ENCODE measurements at places on chromosomes 5 and 9.

DNA sequence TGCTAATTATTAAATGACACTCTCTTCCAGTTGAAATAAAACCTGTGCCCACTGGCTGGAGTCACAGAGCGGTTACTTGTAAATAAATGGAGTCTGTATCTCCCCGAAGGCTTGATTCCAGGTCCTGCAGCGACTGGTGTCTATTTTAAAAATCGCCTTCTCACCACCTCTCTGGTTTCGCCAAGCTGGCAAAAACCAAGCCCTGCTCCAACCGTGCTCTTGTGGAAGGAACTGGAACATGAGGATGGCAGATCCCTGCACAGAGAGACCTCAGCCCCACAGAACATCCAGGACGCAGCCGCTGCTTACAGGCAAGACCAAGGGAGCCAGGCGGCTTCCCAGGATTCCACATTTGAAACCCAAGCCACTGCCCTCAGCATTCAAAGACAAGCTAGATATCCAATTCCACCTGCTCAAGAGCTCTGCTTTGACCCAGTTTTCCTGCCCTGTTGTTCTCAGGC, 15.0 kb downstream of the SEMA4D start:
- DNase-seq, result no peak

- no peak for DNase-seq
These were observed 6.7 kb upstream of the TMEM141 start for GRCh38 chr9:136784249-136784996.

DNA sequence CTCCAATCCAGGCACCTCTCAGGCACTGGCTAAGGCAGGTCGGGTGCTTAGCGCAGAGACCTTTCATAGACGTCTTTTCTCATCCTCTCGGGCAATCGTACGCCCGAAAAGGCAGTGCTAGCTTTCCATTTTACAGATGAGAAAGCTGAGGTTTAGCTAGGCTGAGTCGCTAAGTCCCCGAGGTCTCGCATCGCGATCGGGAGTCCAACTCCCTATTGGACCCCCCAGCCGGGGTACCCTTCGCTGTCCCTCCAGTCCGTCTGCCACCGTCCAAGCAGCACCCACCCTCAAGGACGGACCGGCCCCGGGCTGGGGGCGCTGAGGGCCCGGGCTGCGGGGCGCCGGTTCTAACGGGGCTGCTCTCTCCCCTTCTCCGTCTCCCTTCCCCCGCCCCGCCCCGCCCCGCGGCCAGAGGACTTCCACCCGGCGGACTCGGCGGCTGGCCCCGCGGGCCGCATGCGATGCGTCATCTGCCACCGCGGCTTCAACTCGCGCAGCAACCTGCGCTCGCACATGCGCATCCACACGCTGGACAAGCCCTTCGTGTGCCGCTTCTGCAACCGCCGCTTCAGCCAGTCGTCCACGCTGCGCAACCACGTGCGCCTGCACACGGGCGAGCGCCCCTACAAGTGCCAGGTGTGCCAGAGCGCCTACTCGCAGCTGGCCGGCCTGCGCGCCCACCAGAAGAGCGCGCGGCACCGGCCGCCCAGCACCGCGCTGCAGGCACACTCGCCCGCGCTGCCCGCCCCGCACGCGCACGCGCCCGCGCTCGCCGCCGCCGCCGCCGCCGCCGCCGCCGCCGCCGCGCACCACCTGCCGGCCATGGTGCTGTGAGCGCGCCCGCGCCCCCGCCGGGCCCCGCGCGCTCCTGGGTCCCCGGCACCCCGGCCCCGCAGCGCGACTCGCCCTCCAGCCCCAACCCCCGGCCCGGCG, 12.5 kb upstream of the EXOSC2 start:
- DNase-seq, result peak; percentile 83

DNA sequence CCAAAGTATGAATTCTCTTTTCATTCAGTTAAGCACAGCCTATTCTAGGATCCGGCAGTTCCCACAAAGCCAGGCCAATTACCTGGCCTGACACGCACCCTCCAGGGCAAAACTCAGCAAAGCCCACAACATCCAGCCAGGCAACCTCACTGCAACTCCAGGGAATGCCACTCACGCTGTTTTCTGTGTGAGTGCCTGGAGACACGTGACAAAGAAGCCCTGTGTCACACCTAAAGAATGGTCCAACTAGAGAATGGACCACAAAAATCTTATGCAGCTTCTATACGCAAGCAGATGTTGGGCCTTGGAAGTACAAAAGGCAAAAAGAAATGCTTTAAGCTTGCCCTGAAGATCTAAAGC, 20.2 kb downstream of the RETREG1 start:
- no peak for DNase-seq

GRCh38 chr9:15220658-15221318, 86.2 kb downstream of the TTC39B start:
- no peak for DNase-seq

DNA sequence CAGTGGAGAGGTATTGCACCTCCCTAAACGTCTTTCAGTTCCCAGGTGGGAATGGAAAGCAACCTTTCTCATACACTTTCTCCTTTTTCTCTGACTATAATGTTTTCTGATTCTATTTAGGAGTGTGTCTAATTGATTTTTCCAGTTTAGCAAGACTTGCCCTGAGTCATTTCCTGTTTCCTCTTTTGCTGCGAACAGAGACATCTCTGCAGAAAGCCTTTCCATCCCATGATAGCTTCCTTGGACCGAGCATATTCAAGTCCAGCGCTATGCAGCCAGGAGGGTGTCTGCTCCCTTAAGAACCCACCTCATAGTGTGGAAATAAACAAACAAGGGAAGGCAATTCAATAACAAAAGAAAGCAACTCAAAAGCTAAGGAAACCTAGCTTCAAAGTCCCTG, 60.0 kb upstream of the CDH6 start:
- no peak for DNase-seq

DNA sequence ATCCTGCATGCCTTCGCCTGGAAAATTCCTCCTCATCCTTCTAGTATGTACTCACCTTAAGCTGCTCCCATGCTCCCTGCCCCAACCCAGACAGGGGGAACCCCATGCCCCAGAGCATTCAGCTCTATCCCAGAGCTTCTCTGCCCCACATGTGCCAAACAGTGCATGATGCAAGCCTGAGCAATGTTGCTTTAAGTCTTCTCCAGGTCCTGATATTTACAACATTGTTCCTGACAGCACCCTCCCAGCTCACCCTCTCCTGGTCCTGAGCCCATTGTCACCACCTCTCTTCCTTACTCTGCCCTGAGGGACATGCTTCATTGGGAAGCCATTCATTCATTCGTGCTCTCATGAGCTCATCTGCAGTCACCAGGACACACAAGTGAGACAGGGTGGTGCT, 23.4 kb upstream of the BARX1 start:
- DNase-seq, result no peak

DNA sequence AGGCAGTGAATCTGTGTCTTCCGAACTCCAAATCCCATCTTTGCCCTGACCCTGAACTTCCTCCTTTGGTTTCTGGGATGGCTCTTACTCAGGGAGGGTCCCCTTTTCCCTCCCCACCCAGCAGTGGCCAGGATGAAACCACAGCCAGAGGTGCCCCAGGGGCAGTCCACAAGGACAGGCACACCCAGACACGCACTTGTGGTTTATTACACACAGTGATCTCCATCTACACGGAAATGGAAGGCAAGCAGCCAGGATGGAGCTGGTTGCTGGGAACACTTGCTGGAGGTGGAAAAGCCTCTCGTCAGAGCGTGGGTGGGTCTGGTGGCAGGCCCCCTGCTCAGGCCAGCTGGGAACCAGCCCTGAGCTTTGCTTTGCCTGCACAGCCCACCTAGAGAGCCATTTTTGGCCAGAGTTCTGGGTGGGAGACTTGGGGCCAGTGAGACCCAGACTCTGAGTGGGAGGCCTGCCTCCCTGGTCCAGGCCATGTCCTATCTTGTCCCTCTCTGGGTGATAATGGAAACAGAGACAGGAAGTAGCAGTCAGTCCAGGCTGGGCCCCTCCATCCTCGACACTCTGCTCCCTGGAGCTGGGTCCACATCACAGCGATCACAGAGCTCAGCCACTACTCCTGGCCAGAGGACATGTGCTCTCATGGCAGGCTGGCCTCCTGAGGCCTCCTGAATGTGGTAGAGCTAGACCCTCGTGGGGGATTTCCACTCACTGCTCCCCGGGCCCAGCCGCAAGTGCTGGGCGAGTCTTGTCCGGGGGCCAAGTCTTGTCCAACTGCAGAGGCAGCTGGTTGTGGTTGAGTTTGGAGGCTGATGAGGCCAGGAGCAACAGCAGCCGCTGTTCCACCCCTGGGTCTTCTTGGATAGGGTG, 5.1 kb upstream of the PHYKPL start:
- no peak for DNase-seq

DNA sequence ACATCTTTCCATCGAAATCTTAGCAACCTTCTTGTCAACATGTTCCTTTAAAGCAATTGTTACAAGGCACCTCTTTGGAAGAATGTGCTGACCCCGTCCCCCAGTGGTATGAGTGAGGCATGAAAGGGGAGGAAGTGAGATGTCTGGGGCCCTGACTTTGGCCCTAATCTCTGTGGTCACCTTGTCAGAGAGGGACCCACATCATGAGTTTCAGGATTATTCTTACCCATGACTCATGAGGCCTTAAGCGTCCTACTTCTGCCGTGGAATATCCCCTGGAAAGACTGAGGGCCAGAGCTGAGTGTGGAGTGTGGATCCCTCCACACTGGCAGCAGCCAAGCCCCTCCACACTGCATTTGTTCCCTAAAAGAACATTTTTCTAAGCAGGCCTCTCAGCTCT, 81.2 kb downstream of the FSTL4 start:
- no peak for DNase-seq

GRCh38 chr5:43874772-43875171, 271.8 kb downstream of the NNT start:
- DNase-seq, result peak; percentile 95

DNA sequence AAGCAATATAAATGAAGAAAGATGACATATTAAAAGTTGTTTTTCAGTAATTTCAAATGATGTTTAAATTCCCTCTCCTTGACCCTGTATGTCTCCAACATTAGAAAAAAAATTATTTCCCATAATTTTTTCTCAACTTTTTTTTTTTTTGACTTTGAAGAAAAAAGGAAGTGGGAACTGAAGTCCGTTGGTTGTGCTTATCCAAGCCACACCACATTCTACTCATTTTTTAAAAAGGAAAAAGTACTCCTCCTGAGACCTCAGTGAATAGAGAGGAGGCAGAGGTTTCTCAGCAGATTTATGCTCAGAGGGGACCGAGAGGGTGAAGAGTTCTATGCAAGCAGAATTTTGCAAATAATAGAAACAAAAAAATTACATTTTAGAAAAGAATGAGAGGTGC, 123.3 kb downstream of the PCSK5 start:
- DNase-seq, result no peak

DNA sequence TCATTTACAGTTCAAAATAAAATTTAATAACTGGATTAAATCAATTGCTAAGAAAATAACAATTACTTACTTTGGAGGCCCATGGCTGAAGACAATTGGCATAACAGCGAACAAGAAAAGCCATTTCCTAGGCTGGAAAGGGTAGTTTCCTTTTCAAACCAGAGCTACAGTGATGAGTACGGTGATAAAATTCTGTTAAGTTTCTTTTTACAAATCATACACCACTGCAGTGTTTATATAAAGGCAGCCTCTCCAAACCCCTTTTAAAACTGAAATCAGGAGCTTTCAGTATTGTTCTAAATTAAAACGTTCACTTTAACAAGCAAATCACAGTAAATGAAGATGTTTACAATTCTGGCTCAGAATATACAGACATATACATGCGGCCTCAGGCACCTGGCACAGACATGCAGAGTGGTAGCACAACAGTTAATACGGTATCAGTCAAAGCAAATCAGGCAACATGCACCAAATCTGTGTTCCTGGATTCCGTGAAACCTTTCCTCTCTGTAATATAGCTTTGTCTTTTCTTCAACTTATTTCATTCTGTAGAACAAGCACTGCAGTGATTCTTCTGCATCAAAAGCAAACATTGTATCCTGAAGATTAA, 102.9 kb downstream of the RAPGEF6 start:
- DNase-seq, result no peak

DNA sequence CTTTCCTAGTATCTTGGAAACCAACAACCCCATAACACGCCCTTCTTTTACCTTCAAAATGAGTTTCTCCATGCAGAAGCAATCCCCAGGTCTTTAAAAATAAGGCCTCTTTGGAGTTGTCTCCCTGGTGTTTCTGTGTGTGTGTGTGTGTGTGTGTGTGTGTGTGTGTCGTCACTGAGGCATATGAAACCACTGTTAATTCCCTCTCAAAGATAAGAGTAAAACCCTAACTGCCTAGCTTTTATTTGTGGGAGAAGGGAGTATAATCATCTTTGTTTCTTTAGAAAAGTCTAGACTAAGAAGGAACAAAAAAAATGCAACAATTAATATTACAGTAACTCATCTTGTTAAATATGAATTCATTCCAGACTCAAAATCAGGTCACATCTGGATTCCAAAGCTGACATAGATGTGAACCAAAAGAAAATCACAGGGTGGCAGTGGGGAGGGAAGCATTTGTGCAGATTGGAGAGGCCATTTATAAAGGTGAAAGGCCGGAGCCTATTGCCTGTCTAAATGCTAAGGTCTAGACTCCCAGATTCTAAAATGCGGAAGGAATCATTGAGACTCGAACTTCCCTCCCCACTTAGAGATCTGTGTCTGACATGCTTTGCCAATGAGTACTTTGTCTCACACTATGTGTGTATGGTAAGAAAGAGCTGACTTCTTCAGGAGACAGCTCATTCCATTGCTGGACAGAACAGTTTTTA, 91.4 kb downstream of the ZNF366 start:
- no peak for DNase-seq

GRCh38 chr5:5755888-5756287, 333.4 kb downstream of the ICE1 start:
- no peak for DNase-seq

DNA sequence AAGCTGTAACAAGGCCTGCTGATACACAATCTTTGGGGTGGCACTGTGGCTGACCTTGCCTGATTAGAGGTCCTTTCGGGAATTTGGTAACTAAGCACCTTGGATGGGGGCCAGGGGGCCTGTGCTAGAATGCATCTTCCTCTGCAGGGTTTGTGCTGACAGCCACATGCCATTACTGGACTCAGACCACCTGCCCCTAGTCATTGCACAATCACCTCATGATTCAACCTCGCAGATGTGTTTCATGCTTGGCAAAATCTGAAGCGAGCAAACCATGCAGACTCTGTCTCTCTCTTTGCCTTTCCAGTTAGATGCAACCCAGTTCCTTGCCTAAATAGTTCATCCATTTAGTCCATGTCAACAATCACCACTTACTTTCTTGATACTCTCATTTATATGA, 96.5 kb upstream of the ERCC6L2 start:
- no peak for DNase-seq

GRCh38 chr9:136209786-136210185, 4.9 kb upstream of the LHX3 start:
- no peak for DNase-seq

GRCh38 chr5:172175263-172175719, 12.7 kb downstream of the STK10 start:
- no peak for DNase-seq

GRCh38 chr9:34252670-34253459, 74.0 kb downstream of the UBAP1 start:
- DNase-seq, result peak; percentile 75

DNA sequence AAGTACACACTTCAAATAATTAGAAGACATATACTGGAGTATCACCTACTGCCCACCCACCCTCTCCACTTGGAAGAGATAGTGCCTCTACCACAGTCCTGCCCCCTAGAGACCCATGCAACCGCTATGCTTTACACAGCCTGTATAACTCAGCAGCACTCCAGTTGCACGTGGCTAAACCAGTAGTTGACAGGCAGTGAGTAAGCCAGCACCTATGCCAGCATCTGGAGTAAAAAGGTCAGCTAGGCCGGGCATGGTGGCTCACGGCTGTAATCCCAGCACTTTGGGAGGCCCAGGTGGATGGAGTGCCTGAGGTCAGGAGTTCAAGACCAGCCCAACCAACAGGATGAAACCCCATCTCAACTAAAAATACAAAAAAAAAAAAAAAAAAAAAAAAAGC, 356.4 kb downstream of the NR2F1-AS1 start:
- DNase-seq, result no peak

- peak; percentile 68 for DNase-seq
These were observed 133.3 kb upstream of the TLX3 start for GRCh38 chr5:171175746-171176145.
